ENCODE measurements at places on chromosomes 1 and 21.

GRCh38 chr21:28253961-28254360, 738.7 kb downstream of the LTN1 start:
- DNase-seq: no peak

GRCh38 chr1:238647877-238648276, 738.5 kb upstream of the CHRM3 start:
- DNase-seq: no peak

GRCh38 chr1:204777591-204777990, 92.1 kb upstream of the LRRN2 start:
- DNase-seq: no peak

DNA sequence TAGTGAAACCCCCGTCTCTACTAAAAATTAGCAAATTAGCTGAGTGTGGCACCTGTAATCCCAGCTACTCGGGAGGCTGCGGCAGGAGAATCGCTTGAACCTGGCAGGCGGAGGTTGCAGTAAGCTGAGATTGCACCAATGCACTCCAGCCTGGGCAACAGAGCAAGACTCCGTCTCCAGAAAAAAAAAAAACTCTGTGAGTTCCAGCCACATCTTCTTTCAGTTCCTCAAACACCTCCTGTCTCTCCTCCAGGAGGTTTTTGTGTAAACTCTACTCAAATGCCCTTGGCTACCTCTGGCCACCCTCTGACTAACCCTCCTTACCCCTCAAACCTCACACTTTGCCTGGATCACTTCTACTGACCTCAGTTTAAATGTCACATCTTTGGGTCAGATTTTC, 38.1 kb downstream of the RCSD1 start:
- DNase-seq: no peak

DNA sequence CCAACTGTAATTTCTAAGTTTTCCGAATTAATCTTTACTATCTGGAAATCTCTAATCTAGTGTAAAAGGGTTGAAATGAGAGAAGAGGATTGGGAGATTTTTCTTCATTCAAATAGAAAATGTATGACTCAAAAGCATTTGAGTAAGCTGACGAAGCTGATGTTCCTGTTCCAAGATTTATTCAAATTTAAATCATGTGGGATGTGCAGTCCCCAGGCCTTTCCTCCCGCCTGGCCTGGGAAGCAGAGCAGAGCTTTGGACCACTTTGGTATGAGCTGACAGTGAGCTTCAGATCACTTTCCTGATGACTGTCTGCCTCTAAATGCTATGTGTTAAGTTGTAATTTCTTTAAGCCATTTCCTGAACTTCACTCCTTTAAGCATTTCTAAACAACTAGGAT, 192.0 kb downstream of the DHRS3 start:
- no peak for DNase-seq

DNA sequence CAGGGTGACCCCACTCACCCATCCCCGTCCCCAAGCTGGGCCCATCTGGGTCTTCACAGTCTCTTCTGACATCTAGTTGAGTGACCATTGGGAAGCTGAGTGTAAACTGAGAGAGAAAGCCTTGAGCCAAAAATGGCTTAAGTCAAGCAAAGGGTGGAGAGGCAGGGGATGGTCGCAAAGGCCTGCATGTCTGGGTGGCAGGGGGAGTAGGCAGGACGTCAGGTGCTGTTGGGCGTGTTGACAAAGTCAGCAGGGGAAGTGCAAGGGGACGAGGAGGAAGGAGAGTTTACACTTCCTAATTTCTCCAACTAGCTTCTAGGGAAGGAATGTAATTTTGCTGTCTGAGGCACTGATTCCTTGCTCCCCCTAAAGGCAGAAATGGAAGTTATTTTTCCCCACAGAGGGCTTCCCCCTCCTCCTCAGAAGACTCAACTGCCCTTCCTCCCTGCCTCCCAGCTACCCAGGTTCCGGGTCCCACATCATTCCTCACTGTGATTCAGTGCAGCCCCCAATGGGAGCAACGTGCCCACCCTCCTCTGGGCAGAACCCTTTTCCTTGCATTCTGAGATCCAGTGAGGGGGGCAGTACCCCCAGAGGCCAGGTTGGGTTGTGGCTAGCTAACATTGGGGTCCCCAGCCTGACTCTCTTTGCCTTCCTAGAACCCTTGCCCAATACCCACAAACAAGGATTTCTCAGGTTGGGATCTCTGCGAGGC, 1.2 kb upstream of the ADORA1 start:
- no peak for DNase-seq

DNA sequence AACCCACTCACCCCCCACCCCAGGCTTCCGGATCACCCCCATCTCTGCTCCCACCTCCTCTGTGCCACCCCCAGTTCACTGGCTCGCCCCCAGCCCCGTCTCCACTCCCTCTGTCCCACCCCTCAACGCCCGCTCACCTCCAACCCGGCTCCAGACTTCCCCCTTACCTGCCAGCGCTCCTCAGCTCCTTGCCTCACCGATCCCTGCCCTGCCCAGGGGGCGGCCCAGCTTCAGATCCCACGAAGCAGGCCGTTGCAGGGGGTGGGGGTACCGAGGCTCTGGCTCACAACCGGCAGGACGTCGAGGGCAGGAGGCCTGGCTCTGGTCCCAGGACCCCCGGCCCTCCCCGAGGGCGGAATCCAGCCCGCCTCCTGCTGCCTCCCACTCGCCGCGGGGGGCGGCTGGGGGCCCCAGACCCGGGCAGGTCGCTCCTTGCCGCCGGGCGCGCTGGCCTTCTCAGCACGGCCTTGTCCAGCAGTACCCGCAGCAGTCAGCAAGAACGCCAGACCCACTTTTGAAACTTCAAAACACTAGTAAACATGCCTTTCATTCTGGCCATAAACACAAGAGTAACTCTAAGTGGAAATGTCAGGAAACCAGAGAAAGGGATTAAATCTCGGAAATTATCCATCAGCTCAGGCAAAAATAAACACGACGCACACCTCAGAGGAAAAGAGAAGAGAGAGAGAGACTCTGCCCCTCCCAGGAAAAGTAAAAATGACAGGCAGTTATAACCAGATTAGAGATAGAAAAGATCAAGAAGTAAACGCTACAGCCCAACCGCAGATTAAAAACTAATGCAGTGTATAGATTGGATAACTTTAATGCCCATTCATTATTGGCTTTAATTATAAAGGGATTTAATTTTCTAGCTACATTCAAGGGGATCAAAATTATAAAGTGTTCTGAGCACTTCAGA, 1.0 kb upstream of the FAM89A start:
- DNase-seq: no peak

DNA sequence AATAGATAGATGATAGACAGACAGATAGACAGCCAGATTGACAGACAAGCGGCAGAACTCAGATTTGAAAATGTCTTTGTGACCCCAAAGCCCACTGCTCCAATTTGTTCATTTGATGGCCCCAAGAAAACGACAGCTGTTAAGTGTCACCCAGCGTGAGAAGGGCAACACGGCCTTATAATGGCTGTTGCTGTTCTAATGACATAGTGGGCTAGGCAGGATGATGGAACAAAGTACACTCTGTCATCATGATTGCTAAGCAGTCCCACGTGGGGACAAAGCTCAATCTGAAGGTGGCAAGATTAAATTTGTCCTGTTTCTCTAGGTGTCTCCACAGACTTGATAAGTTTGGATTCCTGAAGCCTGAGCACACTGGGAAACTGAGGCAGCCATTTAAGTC, 112.9 kb downstream of the DAB1 start:
- no peak for DNase-seq

- DNase-seq: no peak
Measured at GRCh38 chr1:205067031-205067430, 17.2 kb downstream of the TMEM81 start.

GRCh38 chr1:25343872-25344271, 5.7 kb downstream of the TMEM50A start:
- no peak for DNase-seq

DNA sequence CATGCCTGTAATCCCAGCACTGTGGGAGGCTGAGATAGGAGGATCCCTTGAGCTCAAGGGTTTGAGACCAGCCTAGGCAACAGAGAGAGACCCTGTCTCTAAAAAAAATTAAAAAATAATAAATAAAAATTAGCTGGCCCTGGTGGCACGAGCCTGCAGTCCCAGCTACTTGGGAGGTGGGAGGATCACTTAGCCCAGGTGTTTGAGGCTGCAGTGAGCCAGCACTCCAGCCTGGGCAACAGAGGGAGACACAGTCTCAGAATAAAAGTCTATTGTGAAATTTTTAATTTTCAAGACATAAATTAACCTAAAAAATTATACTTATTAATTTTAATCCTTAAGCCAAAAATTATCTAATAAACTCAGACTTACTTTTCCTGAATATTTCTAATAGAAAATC, 131.2 kb upstream of the ZNHIT6 start:
- DNase-seq: no peak

DNA sequence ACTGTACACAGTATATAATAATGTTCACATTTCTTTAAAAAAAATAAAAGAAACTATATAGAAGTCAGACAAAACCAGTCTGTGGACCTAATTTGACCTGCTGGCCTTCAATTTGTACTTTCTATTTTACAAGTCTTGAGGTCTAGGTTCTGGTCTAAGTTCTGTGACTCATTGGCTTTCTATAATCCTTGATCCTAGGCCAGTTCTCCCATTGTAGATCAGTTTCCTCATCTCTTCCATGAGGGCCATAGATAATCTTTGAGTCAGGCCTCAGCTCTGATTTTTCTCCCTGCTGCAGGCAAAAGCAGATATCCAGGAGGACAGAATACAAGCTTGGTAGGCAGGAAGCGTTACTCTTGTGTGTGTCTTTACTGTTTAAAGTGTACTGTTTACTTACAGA, 603.7 kb upstream of the CAMK1G start:
- DNase-seq: no peak

DNA sequence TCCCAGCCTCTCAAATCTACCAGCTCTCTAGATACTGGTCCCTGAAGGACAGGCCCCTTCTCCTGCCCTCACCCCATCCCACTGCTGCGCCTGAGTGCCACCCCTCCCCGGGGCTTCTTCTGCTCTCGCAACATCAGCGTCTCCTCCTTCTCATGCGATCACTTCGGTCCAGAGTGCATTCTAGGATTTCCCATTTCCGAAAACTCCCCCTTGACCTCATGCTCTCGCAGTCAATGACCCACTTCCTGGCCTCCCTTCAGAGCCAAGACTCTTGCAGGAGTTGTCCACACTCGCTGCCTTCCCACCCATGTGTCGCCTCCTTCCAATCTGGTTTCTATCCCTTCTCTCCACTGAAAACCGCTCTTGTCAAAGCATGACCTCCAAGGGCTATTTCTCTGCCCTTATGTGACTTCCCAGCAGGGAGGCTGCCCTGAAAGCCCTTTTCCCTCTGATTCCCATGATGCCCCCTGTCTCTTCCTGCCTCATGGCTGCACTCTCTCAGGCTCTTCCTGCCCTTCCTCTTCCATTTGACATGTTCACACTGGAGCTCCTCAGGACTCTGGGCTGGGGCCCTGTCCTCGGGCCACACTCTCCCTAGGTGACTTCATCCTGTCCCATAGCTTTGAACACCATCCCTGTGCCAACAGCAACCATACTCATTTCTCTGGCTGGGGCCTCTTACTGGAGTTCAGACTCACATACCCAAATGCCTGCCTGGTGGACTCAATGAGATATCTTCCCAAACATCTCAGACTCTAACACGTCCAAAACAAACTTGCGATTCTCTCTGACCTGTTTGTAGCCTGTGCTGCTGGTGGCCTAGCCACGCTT, 46.0 kb downstream of the LDLRAD2 start:
- no peak for DNase-seq

GRCh38 chr1:99849413-99849743, 783 bp upstream of the AGL start:
- DNase-seq: no peak

GRCh38 chr1:201538612-201539551, at the start of gene NAV1:
TSS of gene NAV1 (plus strand) at chr1:201539127. CDS start at chr1:201622885, 83,758 bp downstream.
- DNase-seq: peak; percentile 69

GRCh38 chr1:6351480-6352137, 42.0 kb downstream of the ACOT7 start:
- no peak for DNase-seq

- no peak for DNase-seq
Measured at GRCh38 chr1:218670875-218671274, 325.7 kb downstream of the TGFB2 start.

GRCh38 chr21:36732761-36733160, 33.8 kb downstream of the SIM2 start:
- DNase-seq: no peak

- DNase-seq: no peak
Measured at GRCh38 chr1:110673197-110673701, 1.5 kb downstream of the KCNA3 start.

- DNase-seq: no peak
Measured at GRCh38 chr21:39180429-39181019, 2.7 kb downstream of the PSMG1 start.

DNA sequence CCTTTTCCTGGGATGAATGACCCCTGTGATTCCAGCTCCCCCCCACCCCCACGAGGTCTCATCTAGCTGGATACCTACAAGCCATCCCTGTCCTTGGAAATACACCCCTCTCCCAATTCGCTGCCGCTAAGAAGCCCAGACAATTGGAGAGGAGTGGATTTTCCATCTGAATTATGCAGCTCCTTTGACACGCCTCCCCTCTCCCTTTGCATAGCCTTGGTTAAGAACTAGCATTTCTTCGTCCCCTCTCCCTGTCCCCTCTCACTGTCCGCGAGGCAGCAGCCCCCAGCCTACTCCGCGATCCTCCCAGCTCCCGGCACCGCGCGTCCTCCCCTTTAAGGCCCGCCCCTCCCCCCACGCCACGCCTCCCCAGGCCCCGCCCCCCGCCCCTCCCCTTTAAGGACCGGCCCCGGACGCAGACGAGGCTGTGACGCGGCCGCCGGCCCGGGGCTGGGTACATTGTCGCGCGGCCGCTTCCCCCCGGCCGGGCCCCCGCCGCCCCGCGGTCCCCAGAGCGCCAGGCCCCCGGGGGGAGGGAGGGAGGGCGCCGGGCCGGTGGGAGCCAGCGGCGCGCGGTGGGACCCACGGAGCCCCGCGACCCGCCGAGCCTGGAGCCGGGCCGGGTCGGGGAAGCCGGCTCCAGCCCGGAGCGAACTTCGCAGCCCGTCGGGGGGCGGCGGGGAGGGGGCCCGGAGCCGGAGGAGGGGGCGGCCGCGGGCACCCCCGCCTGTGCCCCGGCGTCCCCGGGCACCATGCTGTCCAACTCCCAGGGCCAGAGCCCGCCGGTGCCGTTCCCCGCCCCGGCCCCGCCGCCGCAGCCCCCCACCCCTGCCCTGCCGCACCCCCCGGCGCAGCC, at the start of gene MAPKAPK2:
Gene MAPKAPK2, plus strand, starts transcription at position 428 of the 856 bp plus-strand sequence. Its CDS starts 325 bp downstream, at position 753.
- peak; percentile 82 for DNase-seq

DNA sequence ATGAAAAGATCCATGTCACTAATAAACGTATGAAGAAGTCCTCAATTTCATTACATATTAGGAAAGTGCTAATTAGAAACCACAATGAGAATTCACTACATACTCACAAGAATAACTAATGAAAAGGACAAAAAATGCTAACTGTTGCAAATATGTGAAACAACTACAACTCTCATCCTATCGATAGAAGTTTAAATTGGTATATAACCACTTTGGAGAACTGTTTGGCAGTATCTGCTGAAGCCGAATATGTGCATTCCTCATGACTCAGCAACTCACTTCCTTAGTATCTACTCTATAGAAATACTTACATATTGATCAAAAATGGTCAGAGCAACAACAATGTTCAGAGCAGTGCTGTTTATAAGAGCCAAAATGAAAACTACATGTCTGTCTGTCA, 66.8 kb downstream of the PLPPR4 start:
- DNase-seq: no peak

GRCh38 chr1:18142471-18142870, 34.9 kb downstream of the IGSF21 start:
- no peak for DNase-seq

GRCh38 chr1:166377896-166378295, 211.1 kb upstream of the FAM78B start:
- DNase-seq: no peak

GRCh38 chr1:178263341-178263740, 169.4 kb downstream of the RASAL2 start:
- DNase-seq: no peak

- no peak for DNase-seq
Measured at GRCh38 chr1:24498589-24498988, 4.0 kb upstream of the RCAN3 start.

Measured in nucleus accumbens (tissue), 56 donors.